ENCODE measurements at places on chromosomes 12 and 14. TPM values are rescaled to one million over a fixed set of nuclear protein-coding genes. Genes with fewer than 3 reads are reported as not detected.

C14orf39 gene
- 0.28 TPM for total RNA-seq

OTUB2 gene
- total RNA-seq = 4.1 TPM

NELL2 gene
- total RNA-seq = 99.5 TPM

CHGA gene
- total RNA-seq = 20.9 TPM

OR4E2 gene
- total RNA-seq = not detected

DAO gene
- total RNA-seq = not detected

OVCH1 gene
- not detected for total RNA-seq

RARG gene
- 50.2 TPM for total RNA-seq

EFS gene
- 18.9 TPM for total RNA-seq

LPAR5 gene
- total RNA-seq = 0.89 TPM

HOXC5 gene
- total RNA-seq = not detected

- H3K27ac ChIP-seq = no peak overlapping the region
- no peaks in the 10 kb centered on the region for H3K4me1 ChIP-seq
- H3K4me3 ChIP-seq = no peak overlapping the region
- no peaks in the 10 kb centered on the region for H3K27me3 ChIP-seq
- DNase-seq = peak; percentile 12
- H3K36me3 ChIP-seq = 0 out of 2 replicates have a peak, but pooled peaks cover 3% of the 10 kb centered on the region
Measured at GRCh38 chr14:20388159-20388558, 25.1 kb downstream of the TEP1 start.

DNA sequence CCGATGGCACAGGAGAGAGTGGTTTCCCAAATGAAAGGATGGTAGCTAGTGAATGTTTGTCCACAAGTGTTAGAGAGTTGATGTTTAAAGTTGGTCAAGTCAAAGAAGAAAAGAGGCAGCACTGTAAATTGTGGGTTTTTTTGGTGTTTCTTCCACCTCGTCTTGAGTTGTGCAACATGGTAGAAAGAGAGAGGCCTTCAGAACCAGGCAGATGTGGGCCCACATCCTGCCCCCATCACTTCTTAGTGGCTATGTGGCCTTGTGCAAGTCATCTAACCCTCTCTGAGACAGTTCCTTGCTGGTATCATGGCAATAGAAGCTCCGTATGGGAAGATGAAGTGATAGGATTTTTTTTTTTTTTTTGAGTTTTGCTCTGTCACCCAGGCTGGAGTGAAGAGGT is 60.8 kb downstream of the NDUFA12 start:
- H3K27ac ChIP-seq = no peak overlapping the region
- H3K27me3 ChIP-seq = no peaks in the 10 kb centered on the region
- H3K4me1 ChIP-seq = no peaks in the 10 kb centered on the region
- DNase-seq = no peak
- H3K4me3 ChIP-seq = no peak overlapping the region
- no peaks in the 10 kb centered on the region for H3K36me3 ChIP-seq

- no peaks in the 10 kb centered on the region for H3K36me3 ChIP-seq
- H3K4me1 ChIP-seq = no peaks in the 10 kb centered on the region
- H3K27ac ChIP-seq = no peak overlapping the region
Measured at GRCh38 chr12:70747445-70748260, 110.4 kb upstream of the PTPRB start.

- no peaks in the 10 kb centered on the region for H3K36me3 ChIP-seq
- DNase-seq = no peak
- no peaks in the 10 kb centered on the region for H3K27me3 ChIP-seq
- peaks cover 13% of the 10 kb centered on the region for H3K4me1 ChIP-seq
Measured at GRCh38 chr12:12356467-12356895, 397 bp upstream of the BORCS5 start.

- H3K27ac ChIP-seq = no peak overlapping the region
- no peak overlapping the region for H3K4me3 ChIP-seq
- H3K36me3 ChIP-seq = no peaks in the 10 kb centered on the region
Measured at GRCh38 chr12:29563636-29564035, 66.2 kb upstream of the OVCH1 start.

DNA sequence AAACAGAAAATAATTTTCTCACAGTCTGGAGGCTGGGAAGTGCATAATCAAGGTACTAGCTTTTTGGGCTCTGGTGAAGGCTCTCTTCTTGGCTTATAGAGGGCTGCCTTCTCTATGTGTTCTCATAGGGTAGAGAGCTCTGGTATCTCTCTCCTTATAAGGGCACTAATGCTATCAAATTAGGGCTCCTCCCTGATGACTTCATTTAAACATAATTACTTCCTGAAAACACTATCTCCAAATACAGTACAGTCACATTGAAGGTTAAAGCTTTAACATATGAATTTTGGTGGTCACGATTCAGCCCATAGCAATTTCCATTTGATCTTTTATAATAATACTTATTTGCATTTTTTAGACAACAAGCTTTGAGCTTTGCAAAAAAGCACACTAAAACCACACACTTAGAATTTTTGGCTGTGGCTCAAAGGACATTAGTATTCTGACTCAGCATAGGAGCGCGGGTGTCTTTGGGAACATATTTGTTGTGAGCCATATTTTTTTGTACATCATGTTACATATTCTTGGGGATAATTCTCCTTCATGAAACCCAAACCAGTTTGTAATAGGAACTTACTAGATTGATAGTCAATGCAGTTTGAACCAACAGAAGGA is 808.1 kb upstream of the FBXO33 start:
- H3K36me3 ChIP-seq = no peaks in the 10 kb centered on the region
- H3K27ac ChIP-seq = no peak overlapping the region
- no peaks in the 10 kb centered on the region for H3K4me1 ChIP-seq
- DNase-seq = no peak
- H3K27me3 ChIP-seq = no peaks in the 10 kb centered on the region

GRCh38 chr12:11601647-11602046 is 47.8 kb upstream of the ETV6 start:
- H3K36me3 ChIP-seq = no peaks in the 10 kb centered on the region
- H3K27ac ChIP-seq = no peak overlapping the region
- DNase-seq = no peak
- no peaks in the 10 kb centered on the region for H3K27me3 ChIP-seq
- H3K4me1 ChIP-seq = peaks cover 19% of the 10 kb centered on the region

- H3K27me3 ChIP-seq = no peaks in the 10 kb centered on the region
- no peak overlapping the region for H3K4me3 ChIP-seq
- no peaks in the 10 kb centered on the region for H3K36me3 ChIP-seq
Measured at GRCh38 chr12:124852329-124852831, 11.3 kb downstream of the SCARB1 start.

DNA sequence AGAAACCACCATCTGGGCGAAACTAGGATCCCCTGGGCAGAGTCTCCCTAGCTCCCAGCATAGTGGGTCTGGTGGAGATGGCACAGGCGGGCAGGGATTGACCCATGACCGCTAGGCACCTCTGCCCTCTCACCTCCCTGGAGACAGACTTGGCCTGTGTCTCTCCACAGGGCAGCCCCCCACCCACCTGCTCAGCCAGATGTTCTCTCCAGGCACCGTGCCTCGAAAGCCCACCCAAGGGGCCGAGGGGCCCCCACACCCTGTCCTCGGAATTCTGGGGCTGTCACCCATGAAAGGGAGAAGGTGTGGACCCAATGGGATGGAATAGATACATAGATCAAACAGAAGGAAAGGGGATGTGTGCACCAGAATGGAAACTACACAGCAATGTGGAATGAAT is 229.1 kb upstream of the RTL1 start:
- H3K27me3 ChIP-seq = no peaks in the 10 kb centered on the region
- H3K36me3 ChIP-seq = no peaks in the 10 kb centered on the region
- no peak overlapping the region for H3K4me3 ChIP-seq
- H3K27ac ChIP-seq = no peak overlapping the region
- DNase-seq = no peak
- H3K4me1 ChIP-seq = no peaks in the 10 kb centered on the region

- H3K4me1 ChIP-seq = peaks cover 19% of the 10 kb centered on the region
- H3K36me3 ChIP-seq = no peaks in the 10 kb centered on the region
- no peak overlapping the region for H3K4me3 ChIP-seq
- H3K27me3 ChIP-seq = no peaks in the 10 kb centered on the region
Measured at GRCh38 chr12:109735825-109736551, 22.4 kb downstream of the FAM222A start.

DNA sequence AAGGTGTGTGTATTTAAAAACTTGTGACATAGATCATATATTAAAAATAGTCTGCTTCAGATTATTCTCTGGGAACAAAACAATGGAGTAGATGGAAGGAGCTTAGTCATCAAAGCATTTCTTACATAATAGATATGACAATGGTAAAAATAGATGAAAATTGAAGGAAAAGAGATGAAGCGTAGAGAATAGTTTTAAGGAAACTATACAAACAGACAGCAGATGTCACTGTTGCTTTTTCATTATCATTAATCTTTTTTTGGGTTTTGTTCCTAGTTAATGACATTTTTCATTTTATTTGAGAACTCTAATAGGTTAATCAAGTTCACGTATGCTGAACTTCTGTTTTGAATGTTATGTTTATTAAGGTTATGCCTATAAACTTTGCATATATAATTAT is 149.2 kb upstream of the FBXO33 start:
- peak; percentile 30 for DNase-seq
- H3K4me1 ChIP-seq = 0 out of 2 replicates have a peak, but pooled peaks cover 3% of the 10 kb centered on the region
- no peak overlapping the region for H3K27ac ChIP-seq
- no peaks in the 10 kb centered on the region for H3K36me3 ChIP-seq
- no peak overlapping the region for H3K4me3 ChIP-seq

DNA sequence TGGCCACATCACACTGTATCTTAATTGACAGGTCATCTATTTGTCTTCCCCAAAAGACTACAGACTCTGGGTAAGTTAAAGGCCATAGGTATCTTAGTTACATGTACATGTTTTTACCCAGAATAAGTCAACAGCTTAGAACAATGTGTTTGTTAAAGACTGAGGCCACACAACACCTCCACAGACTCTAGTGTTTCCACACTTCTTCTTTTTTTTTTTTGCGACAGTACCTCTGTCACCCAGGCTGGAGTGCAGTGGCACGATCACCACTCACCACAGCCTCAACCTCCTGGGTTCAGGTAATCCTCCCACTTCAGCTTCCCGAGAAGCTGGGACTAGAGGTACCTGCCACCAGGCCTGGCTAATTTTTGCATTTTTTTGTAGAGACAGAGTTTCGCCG is 1.3 kb downstream of the GPN3 start:
- H3K4me1 ChIP-seq = peaks cover 6% of the 10 kb centered on the region
- H3K27me3 ChIP-seq = no peaks in the 10 kb centered on the region
- peak overlapping the region; percentile 70 for H3K4me3 ChIP-seq
- no peak for DNase-seq
- peaks cover 8% of the 10 kb centered on the region for H3K36me3 ChIP-seq

DNA sequence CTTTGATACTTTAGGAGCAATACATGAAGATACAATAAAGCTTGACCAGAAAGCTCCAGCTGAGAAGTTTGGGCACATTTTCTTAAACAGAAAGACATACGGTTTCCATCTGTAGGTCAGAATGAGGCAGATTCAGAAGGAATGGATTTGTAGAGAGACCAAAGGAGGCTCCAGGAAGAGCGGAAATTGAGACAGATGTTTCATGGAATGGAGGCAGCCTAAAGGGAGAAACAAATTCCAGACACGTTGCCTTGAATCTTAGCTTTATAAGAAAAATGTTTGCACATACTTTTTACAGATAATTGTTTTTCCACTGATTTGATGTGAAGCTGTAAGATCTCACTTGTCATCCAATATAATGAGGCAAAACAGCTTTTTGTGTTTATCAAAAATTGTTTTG is 24.8 kb downstream of the EPYC start:
- DNase-seq = no peak
- no peak overlapping the region for H3K4me3 ChIP-seq
- H3K27me3 ChIP-seq = peaks cover 53% of the 10 kb centered on the region
- no peaks in the 10 kb centered on the region for H3K36me3 ChIP-seq
- H3K4me1 ChIP-seq = peaks cover 14% of the 10 kb centered on the region
- H3K27ac ChIP-seq = no peak overlapping the region

DNA sequence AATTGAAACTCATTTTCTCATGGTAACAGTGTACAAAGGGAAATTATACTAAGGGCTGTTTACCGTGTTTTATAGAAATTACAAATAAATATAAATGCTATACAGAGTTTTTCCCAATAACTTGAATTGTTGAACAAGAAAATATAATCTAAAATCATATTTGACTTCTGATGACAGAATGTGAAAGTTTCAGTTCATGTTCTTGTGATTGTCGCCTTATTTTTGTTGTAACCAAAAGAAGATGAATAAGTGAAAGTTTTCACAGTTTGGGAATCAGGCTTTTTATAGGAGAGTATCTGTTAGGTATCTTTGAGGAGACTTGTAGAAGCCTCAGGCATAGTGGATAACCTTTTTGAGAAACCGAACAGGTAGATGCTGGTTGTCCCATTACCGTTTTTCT is 28.1 kb downstream of the ANO6 start:
- no peaks in the 10 kb centered on the region for H3K27me3 ChIP-seq
- H3K4me1 ChIP-seq = peaks cover 44% of the 10 kb centered on the region
- H3K27ac ChIP-seq = peak overlapping the region; percentile 47
- no peak for DNase-seq
- no peaks in the 10 kb centered on the region for H3K36me3 ChIP-seq

- H3K27me3 ChIP-seq = no peaks in the 10 kb centered on the region
- no peaks in the 10 kb centered on the region for H3K36me3 ChIP-seq
- no peak overlapping the region for H3K27ac ChIP-seq
- no peak for DNase-seq
- H3K4me1 ChIP-seq = peaks cover 5% of the 10 kb centered on the region
- H3K4me3 ChIP-seq = no peak overlapping the region
Measured at GRCh38 chr12:20150835-20151422, 217.4 kb upstream of the PDE3A start.

DNA sequence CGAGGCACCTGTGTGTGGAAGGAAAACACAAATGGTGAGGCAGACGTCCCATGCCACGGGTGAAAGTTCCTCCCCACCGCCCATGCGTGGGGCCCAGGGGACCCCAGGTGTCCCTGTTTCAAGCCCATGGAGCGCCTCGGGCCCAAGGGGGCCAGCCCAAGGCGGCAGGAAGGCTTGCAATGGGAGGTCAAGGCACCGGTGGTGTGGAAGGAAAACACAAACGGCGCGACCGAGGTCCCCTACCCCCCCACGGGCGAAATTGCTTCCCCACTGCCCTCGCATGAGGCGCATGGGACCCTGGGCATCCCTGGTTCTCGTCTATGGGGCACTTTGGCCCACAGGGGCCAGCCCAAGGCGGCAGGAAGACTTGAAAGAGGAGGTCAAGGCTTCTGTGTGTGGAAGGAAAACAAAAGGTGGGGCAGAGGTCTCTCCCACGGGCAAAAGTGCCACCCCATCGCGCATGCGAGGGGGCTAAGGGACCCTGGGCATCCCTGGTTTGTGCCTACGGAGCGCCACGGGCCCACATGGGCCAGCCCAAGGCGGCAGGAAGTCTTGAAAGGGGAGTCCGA is 379.4 kb downstream of the ALG10 start:
- no peaks in the 10 kb centered on the region for H3K27me3 ChIP-seq
- no peak overlapping the region for H3K27ac ChIP-seq
- no peaks in the 10 kb centered on the region for H3K4me1 ChIP-seq

- DNase-seq = no peak
- H3K27me3 ChIP-seq = peaks cover 57% of the 10 kb centered on the region
- H3K4me1 ChIP-seq = peaks cover 28% of the 10 kb centered on the region
- peak overlapping the region; percentile 82 for H3K4me3 ChIP-seq
- H3K27ac ChIP-seq = no peak overlapping the region
Measured at GRCh38 chr12:57474862-57475261, 4.8 kb downstream of the ARHGAP9 start.

DNA sequence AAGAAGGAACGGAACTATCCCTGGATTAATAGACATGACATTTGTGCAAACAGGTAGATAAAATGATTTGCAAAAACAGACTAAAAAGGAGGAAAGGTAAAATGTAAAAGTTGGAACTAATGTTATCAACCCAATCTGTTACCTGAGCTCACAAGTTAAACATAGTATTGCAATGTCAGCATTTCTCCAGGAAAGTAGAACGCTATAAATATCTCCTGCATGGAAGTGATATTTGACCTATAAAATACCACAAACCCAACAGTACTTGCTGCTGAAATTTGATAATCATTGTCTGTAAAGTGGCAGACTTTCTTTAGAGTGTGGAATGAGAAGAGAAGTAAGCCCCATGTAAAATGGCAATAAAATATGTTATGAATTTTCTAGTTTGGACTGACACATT is 1435.7 kb downstream of the LRFN5 start:
- H3K27ac ChIP-seq = no peak overlapping the region
- H3K4me1 ChIP-seq = no peaks in the 10 kb centered on the region
- H3K4me3 ChIP-seq = no peak overlapping the region
- no peaks in the 10 kb centered on the region for H3K36me3 ChIP-seq
- no peaks in the 10 kb centered on the region for H3K27me3 ChIP-seq
